Esophagus squamous epithelium (tissue), 5 donors: ENCODE measurements at places on chromosomes 5 and 9.

DNA sequence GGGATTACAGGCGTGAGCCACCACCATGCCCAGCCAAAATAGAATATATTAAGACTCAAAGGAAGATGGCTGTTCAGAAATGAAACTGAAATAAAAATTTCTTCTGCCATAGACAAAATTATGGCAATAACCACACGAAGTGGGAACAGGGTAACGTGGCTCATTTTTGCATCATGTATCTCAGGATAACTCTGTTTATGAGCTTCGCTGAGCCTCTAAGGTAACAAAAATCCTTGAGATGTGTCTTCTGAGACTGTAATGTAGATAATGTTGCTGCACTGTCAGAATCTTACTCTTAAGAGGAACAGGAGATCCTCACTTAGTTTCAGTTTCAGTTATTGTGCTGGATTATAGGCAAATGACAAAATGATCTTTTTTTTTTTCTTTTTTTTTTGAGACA lies 153.8 kb downstream of the GOLPH3 start:
- peak overlapping the region; percentile 34 for H3K27ac ChIP-seq
- H3K27me3 ChIP-seq = no peaks in the 10 kb centered on the region
- H3K4me1 ChIP-seq = peaks cover 52% of the 10 kb centered on the region
- H3K36me3 ChIP-seq = no peaks in the 10 kb centered on the region

- H3K4me1 ChIP-seq = peaks cover 46% of the 10 kb centered on the region
- H3K27me3 ChIP-seq = no peaks in the 10 kb centered on the region
- no peak for DNase-seq
- H3K36me3 ChIP-seq = no peaks in the 10 kb centered on the region
- peak overlapping the region; percentile 51 for H3K27ac ChIP-seq
These were observed 15.1 kb downstream of the GPSM1 start for GRCh38 chr9:136342181-136343120.

- H3K4me1 ChIP-seq = peaks cover 8% of the 10 kb centered on the region
- DNase-seq = no peak
- H3K4me3 ChIP-seq = no peak overlapping the region
- H3K36me3 ChIP-seq = peaks cover 3% of the 10 kb centered on the region
These were observed 68.8 kb downstream of the ELL2 start for GRCh38 chr5:95892784-95893354.

DNA sequence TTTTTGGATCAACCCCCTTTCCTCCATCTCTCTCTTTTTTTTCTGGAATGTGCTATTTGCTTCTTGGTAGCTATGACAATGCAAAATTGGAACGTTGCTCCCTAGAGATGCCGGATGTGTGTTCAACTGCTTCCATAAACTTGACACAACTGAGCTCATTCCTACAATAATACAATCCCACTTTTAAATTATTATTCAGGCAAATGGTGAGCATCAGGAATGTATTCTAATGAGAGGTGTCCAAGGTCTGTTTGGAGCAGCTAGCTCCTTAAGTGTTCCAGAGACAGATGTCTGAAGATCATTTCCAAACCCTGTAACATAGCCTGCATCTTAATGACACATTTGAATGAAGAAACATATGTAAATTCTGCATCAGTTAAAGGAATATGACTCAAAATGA lies 518.4 kb downstream of the TAF11L14 start:
- no peak for DNase-seq
- no peaks in the 10 kb centered on the region for H3K4me1 ChIP-seq
- H3K27ac ChIP-seq = no peak overlapping the region

DNA sequence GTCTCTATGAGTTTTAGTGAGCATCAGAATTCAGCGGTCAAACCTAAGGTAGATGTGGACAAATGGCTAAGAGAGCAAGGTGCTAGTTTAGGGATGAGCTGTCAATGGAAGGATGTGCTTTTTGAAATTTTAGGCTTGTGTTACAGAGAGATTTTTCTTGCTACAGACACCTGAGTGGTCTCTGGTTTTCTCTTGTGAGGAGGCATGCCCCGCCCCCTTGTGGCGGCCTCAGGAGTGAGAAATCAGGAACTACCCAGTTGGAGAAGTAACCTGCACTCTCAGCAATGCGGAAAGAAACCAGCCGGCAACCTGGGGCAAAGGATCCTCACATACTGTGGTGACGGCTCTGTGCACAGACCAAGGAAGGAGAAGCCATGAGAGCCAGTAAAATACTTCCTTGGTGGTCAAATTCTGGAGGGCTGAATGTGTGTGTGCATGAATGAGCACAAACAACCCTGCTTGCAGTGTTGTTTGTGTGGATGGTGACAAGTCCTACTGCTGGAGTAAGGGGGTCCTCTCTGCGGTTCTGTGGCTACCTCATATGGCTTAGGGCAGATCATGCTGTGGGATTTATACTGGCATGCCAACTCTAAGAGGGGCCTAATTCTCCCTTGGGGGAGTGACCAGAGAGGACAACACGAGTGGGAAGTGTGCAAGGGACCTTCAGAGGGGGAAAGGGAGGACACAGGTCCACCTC lies 16.7 kb upstream of the HSD17B4 start:
- no peaks in the 10 kb centered on the region for H3K4me1 ChIP-seq
- H3K27me3 ChIP-seq = peaks cover 4% of the 10 kb centered on the region
- H3K36me3 ChIP-seq = no peaks in the 10 kb centered on the region
- DNase-seq = peak; percentile 15
- no peak overlapping the region for H3K4me3 ChIP-seq
